ENCODE measurements at places on chromosomes 13 and 19.

DNA sequence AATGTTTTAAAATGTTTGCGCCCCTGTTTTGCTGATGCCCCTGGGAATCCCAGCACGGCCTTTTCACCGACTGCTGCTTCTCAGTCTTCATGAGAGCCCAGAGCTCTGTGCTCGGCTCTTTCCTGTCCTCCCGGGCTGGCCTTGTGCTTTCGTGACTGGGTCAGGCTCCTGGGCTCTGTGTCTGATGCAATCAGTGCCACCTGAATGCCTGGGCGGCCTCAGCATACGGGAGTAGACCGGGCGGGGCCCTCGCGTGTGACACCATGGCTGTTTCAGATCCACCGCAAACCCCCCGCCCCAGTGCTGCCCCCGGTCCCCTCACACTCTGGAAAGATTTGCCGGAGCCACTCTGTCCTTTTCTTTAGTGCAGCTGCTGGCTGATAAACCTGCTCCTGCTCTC is 21.4 kb downstream of the PABPC3 start:
- no peak for DNase-seq

GRCh38 chr19:3225677-3226093 is 1.2 kb downstream of the CELF5 start:
- DNase-seq, result no peak

DNA sequence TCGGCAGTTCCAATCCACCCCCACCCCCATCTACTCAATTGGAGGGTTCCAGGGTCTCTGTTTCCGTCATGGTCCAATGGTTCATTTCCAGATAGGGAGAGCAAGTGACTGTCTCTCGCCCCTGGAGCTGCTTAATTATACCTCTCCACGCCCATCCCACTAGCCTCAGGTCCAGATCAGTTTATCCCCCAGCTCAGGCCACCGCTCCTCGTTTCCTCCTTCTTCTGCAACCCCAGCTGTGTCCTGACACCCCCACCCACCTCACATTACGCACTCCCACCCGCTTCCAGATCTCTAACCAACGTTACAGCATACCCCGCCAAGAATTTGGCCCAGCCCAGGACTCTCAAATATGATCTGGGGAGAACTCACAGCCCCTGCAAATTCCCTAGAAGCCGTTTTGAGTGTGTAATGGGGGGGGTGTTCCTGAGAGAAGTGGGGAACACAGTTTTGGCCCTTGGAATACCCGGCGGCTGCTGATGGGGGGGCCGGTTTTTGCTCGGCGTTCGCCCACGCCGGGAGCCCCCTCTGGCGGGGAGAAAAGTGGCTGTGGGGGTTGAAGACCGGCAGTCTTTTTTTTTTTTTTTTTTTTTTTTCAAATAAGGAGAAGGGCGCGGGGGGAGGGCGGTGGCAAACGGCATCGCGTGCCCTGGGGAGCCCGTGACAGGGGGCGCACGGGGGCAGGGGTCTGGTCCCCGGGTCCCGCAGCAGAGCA is 1.7 kb upstream of the PDE4A start:
- DNase-seq, result no peak

DNA sequence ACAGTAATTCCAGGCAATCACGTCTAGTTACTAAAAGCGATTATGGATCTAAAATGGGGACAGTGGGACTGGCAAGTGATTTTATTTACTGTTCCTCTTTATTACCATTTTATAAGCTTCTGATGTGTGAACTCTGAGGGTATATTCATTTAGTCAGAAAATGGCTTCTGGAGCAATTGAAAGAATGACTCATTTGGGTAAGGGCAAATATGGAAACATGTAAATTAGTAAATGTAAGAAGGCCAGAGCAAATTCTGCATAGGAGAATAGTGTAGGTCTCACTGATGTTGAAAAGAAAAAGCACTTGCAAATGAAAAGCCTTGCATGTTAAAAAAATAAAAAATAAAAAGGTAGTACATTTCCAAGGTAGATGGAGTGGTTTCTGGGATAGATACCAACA is 262.2 kb downstream of the KLF5 start:
- no peak for DNase-seq

DNA sequence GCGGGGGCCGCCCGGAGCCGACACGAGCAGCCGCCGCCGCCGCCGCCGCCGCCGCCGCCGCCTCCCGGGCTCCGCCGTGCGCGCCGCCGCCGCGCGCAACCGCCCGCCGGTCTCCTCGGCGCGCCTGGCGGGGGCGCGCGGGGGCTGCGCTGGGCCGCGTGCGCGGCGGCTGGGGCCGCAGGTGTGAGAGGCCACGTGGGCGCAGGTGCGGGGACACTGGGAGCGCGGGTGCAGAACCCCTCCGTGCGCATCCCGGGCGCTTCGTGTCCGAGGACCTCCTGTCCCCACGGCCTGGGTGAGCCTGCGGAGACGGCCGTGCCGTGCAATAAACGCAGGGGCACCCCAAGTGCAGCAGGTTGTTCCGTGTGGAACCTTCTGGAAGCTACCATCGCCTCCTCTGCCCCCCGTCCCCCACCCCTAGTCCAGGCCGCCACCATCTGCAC is at the start of gene LINGO3:
TSS of gene LINGO3 (minus strand) at position 41 of the 443 bp plus-strand sequence. CDS start 16,378 bp downstream, outside the sequence.
- no peak for DNase-seq

GRCh38 chr19:5211217-5211822 is 129.3 kb downstream of the PTPRS start:
- no peak for DNase-seq

GRCh38 chr13:85755123-85755522 is 44.1 kb downstream of the SLITRK6 start:
- no peak for DNase-seq

DNA sequence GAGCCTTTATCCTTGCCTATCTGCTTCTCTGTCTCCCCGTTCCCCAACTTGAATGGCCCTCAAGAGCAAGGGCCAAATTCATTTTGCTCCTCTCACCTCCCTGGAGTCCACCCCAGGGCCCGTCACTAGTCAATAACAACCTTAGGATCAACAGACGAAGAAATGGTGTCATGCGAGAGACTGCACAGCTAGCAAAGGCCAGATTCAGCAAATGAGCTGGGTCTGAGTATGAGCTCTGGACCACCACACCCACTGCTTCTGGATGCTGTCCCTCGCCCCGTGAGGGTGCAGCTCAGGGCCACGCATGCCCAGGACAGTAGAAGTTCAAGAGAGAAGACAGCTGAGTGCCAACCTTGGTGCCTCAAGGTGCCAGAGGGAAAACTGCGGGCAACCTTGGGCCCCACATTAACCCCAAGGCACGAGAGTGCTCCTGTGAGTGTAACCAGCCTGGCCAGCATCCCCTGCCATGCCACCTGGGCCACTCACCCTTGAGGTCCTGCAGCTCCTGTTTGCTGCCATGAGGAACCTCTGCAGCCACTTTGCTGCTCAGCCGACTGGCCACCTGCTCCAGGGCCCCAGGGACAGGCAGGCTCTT is 11.8 kb upstream of the AKAP8L start:
- no peak for DNase-seq

- DNase-seq, result no peak
Observed at GRCh38 chr19:20414120-20414519, 151.5 kb downstream of the ZNF737 start.

- no peak for DNase-seq
Observed at GRCh38 chr13:66296875-66297274, 933.3 kb downstream of the PCDH9 start.

- no peak for DNase-seq
Observed at GRCh38 chr19:37969695-37970094, 62.7 kb downstream of the SIPA1L3 start.

- DNase-seq, result no peak
Observed at GRCh38 chr19:1456121-1456900, 6.4 kb downstream of the APC2 start.

DNA sequence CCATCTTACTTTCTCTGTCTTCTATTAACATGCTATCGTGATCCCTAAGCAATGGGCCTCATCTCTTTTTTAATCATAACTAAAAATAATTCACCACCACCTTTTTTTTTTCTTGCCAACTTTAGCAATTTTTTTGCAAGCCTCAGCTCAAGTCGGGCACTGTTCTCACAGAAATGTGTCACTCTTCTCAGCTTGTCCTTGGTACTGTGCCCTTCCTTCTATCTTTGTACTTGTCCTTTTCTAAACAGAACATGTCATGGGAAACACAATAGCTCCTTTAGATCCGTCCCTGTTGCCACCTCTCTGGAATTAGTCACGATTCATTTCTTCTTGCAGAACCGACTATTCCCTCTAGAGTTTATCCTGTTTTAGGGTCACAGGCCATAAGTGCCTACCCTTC is 10.3 kb downstream of the SERP2 start:
- DNase-seq, result no peak

- no peak for DNase-seq
Observed at GRCh38 chr19:38047641-38048040, 140.6 kb downstream of the SIPA1L3 start.

- DNase-seq, result no peak
Observed at GRCh38 chr13:91647361-91647990, 249.1 kb downstream of the GPC5 start.

- DNase-seq, result no peak
Observed at GRCh38 chr13:73833325-73834070, 300.7 kb downstream of the KLF12 start.

- DNase-seq, result peak; percentile 6
Observed at GRCh38 chr13:39779337-39780265, 124.1 kb downstream of the COG6 start.

DNA sequence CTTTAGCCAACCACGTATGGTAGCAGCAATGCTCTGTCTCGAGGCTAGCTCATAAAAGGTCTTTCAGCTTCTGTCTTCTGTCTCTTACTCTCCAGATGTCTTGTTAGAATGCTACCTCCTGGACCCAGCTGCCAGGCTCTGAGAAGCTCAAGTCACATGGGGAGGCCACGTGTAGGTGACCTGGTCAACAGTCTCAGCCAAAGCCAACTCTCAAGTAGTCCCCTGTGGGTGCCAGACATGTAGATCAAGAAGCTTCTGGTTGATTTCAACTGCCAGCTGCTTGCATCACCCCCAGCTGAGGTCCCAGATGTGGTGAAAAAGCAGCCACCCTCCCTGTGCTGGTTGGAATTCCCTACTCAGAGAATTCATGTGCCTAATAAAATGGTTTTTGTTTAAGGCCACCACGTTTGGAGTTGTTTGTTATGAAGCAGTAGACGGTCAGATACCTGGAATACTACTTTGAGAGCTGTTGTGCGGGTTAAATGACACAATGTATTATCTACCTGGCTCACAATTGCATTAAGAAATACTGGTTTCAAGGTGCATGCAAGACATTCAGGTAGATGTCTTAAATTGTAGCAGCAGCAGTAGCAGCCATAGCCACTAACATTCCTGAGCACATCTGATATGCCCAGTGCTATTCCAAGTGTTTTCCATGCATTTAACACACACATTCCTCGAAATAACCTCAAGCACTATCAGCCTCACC is 131.0 kb upstream of the RFC3 start:
- DNase-seq, result no peak

GRCh38 chr13:93225610-93226009 is 997 bp upstream of the GPC6 start:
- DNase-seq, result no peak

DNA sequence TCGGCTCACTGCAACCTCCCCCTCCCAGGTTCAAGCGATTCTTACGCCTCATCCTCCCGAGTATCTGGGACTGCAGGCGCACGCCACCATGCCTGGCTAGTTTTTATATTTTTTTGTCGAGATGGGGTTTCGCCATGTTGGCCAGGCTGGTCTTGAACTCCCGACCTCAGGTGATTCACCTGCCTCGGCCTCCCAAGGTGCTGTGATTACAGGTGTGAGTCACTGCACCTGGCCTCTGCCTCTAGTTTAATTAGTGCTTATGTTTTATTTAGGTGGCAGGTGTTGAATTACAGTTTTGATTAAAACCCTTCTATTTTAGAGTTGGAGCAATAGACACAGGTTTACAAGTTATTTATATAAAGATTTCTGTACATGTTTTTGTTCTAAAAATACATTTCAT is 42.8 kb downstream of the ATP11A start:
- no peak for DNase-seq

GRCh38 chr13:30569901-30570576 is 47.7 kb upstream of the USPL1 start:
- no peak for DNase-seq

- DNase-seq, result no peak
Observed at GRCh38 chr13:78786459-78786858, 127.5 kb upstream of the OBI1 start.

DNA sequence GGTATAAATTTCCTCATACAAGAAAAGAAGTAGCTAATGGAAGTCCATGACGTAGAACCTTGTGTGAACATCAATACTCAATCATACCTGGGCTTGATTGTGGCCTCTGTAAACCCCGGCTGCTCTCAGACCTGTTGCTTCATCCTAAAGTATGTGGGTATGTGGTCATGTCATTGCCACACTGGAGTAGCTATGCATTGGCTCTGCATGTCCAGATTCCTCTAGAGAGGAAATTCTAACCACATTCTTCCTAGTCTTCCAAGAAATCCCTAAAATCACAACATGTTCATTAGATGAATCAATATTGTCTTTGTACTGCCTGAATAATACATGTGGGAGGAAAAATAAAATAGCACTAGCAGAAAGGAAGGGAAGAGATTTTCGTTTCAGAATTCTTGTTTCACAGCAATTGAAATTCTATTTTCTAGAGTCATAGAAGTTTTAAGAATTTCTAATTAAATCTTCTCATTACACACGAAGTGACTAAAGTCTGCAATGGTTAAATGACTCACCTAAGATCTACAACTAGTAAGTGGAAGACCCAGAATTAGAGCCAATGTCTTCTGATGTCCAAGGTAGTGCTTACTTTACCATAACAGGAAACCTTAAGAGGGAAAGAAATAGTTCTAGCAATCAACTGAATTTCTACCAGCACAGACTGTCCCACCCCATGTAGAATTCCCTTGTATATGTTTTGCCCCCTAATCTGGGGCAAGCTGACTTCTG is 28.0 kb downstream of the RXFP2 start:
- no peak for DNase-seq

DNA sequence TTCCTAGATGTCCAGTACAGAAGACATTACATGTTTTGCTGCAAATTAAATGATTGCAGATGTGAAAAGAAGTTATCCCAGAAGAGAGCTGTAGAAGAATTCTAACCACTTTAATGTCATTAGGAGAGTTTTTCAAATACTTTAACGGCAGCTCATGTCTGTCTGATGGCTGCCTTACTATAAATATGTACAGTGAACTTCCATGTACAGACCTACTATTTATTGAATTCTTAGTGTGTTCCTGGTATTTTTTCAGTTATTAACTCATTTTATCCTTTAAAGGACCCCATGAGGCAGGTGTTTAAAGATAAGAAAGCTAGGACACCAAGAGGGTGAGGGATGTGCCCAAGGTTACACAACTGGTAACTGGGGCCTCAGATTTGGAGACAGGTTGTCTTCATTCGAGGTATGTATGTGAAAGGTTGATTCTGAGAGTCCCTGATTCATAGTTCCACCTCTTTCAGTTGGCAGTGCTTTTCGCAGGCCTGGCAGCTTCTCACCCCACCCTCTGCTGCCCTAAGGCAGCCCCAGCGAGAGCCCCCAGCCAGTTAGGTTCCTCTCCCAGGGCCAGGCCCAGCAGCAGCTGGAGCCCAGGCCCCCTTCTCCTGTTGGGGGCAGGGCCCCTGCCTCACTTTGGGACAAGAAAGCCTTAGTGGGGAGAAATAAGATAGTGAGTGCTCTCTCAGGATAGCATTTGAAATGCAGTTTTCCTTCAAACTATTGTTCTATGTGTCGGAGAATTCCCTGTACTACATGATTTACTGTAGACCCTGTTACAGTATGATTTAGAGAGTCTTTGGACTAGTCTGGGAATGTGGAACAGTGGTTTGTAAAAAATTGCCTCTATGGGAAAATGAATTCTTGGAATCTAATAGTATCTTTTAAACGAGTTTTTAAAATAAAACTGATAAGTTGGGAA is 67.7 kb upstream of the TEX29 start:
- no peak for DNase-seq

GRCh38 chr13:83765796-83766195 is 116.5 kb downstream of the SLITRK1 start:
- no peak for DNase-seq

- no peak for DNase-seq
Observed at GRCh38 chr13:111792956-111793355, 274.0 kb upstream of the SOX1 start.
